ENCODE measurements at places on chromosomes 7 and 10.

- DNase-seq = no peak
Measured at GRCh38 chr7:135285547-135286233, 52.1 kb downstream of the STRA8 start.

- DNase-seq = no peak
Measured at GRCh38 chr10:92702301-92702916, 12.7 kb downstream of the HHEX start.

GRCh38 chr7:67655168-67655567 lies 658.5 kb downstream of the TYW1 start:
- DNase-seq = no peak

- no peak for DNase-seq
Measured at GRCh38 chr10:106661767-106662140, 502.8 kb downstream of the SORCS1 start.

GRCh38 chr10:31383810-31384588 lies 65.0 kb downstream of the ZEB1 start:
- no peak for DNase-seq

GRCh38 chr7:100124301-100125230 lies 2.2 kb upstream of the MBLAC1 start:
- no peak for DNase-seq

DNA sequence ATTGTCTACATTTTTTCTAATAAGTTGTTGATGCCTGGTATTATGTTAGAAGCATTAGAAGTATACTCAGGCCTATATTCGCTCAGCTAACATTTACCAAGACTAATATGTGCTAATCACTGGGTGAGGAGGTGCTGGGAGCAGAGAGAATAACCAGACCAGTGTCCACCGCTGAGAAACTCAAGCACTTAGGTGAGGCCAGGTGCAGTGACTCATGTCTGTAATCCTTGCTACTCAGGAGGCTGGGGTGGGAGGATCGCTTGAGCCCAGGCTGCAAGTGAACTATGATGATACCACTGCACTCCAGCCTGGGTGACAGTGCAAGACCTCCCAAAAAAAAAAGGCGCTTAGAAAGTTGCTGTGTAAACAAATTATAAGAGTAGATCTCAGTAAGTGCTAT lies 182.2 kb upstream of the AOAH start:
- no peak for DNase-seq

- no peak for DNase-seq
Measured at GRCh38 chr10:68735119-68735518, 14.1 kb downstream of the CCAR1 start.

GRCh38 chr10:122348512-122348911 lies 26.0 kb upstream of the PLEKHA1 start:
- no peak for DNase-seq

- DNase-seq = no peak
Measured at GRCh38 chr7:33883671-33883965, 21.7 kb upstream of the BMPER start.

DNA sequence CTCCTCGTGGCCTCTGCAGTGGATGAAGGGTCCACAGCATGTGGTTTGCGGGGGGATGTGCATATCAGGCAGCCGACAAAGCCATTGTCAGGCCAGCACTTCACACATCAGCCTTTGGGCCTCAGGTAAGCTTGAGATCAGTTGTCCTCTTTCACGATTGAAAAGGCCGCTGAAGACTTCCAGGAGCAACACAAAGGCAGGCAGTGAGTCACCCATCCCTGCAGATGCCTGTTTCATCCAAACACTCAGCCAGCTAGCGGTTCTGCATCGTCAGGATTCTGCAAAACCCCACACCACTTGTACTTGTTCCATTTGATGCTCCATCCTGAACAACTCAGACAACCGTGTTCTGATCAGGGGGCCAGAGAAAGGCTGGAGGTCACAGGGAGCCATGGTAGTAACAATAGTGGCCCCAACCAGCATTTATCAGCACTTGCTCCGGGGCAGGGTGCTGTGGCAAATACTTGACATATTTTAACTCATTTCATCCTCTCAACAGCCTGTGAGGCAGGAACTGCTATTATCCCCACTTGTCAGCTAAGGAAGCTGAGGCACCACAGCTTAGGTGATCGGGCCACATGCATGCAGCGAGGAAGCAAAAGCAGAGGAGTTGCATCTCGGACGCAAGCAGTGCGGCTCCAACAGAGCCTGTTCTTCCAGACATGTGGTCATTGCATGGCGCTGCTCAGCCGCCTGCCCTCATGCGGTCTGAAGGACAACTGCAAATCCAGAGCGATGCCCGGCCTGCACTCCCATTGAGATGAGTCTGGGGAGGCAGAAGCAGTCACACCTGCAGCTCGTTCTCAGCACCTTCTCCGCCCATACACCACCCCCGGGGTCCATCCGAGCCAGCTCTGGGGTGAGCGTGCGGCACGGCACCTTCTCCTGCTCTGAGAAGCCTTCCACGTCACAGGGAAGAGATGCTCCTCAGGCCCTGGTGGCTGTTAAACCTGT lies 144.9 kb downstream of the PAXIP1 start:
- no peak for DNase-seq

- DNase-seq = no peak
Measured at GRCh38 chr7:121406944-121407343, 10.8 kb upstream of the FAM3C start.

DNA sequence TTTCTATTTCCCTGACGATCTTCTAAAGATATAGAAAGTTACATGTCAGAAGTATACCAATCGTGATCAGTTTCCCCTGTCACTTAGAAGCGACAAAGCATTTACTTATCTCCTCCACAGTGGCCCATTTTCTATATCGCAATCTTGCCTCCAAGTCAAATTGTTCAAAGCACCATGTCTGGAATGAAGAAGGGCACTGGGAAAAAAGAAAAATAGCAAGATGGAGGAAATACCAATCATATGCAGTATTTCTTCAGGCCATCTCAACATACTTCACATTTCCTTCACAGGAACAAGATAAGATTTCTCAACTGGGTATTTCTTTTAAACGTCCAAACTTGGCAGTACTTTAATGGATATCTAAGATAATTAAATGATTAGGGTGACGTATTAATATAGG lies 63.3 kb upstream of the IL6 start:
- no peak for DNase-seq

- DNase-seq = no peak
Measured at GRCh38 chr7:100583132-100584053, 2.5 kb downstream of the LRCH4 start.

DNA sequence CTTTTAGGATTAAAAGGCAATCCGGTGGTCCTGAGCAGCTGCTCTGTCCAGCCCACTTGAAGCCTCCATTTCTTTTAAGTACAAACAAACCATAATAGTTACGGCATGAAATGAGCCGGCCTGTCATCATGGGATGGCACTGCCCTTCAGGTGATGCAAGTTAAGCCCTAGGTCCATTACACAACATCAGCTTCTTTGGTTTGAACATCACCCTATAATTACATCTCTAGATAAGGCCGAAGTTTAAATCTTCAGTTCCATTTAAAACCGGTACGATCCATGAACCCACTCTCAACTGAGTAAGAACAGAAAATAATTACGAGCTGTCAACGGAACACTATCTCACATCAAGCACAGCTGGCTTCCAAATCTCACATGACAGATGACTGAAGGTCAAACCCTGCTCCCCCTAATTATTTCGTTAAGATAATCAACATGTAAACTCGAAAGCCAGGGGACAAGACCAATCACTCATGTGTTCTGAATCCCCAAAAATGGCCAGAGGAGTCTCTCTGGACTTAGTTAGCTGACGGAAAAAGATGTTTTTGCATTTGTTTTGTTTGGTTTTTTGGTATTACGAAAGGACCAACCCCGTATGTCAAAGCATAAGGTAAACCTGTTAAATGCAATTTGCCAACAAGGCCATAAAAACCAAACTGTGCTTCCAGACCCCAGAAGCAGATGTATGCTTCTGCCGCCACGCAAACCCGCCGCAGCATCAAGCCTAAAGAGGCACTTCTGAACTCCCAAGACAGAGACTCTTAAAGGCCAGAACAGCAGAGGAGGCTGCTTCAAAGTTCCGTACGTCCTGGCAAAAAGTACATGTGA lies 10.8 kb downstream of the GNA12 start:
- no peak for DNase-seq

DNA sequence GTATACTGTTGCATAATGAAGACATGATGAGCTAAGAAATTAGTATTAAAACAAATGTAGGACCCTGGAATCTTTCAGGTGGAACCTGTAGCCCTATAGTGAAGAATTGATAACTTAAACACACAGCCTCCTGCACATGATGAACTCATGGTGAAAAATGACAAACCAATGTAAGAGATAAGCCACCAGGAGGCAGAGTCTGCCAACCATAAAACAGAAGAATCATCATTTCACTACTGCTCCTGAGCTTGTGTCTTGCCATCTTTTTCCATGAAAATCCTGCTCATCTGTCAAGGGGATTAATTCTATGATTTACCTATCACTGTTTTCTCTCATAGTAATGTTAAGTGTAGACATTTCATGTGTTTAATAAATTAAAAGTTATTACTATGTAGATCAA lies 363.9 kb downstream of the MALRD1 start:
- DNase-seq = no peak

GRCh38 chr10:82378146-82378545 lies 503.2 kb downstream of the NRG3 start:
- DNase-seq = no peak

DNA sequence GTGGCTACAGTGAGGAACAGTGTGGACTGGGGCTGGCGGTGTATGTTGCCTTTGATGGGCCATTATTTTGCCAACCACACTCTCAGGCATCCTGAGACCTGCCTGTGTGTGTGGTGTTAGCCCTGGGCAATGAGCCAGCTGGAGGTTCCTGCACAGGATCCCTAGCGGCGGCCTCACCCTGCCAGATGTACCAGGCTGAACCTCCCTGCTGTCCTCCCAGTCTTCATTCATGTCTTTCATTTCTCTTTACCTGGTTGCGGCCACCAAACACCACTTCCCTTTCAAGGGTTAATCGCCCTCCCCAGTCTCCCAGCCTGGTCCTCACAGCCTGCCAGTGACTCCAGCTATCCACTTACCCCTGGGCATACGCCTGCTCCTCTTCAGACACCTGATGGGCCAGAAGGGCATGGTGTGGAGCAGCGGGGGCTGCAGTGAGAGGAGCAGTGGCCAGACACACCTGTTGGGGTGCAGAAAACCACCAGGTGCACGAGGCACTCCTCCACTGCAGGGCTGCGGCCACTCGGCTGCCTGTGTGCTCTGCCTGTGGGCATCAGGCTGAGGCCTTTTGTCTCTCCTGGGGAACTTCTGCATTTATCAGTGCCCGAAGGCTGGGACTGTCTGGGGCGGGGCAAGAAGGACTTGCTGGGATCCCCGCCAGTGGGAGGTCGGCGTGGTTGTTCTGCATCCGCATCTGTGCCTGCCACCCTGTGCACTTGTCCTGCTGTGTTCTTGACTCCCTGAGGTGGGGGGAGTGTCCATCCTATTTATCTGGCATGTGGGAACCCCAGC lies 111.6 kb downstream of the ARHGAP22 start:
- no peak for DNase-seq

DNA sequence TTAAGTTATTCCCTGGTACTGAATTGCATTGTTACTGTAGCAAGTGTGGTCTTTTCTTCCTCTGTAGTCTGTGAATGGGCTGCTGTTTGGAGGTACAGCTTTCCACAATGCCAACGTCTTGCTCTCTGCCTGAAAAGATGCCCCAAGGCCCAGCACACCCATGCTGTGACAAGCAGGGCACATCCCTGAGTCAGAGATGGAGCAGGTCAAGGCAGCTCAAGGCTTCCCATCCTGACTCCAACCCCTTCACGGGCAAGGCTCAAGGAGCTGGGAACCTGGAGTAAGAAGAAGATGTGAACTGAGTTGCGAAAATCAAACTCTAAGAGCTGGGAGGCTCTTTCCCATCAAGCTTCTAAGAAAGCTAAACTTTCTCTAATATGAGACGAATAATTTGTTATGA lies 27.2 kb downstream of the SVIL start:
- no peak for DNase-seq

- DNase-seq = no peak
Measured at GRCh38 chr10:131724891-131725580, 175.8 kb upstream of the PPP2R2D start.

DNA sequence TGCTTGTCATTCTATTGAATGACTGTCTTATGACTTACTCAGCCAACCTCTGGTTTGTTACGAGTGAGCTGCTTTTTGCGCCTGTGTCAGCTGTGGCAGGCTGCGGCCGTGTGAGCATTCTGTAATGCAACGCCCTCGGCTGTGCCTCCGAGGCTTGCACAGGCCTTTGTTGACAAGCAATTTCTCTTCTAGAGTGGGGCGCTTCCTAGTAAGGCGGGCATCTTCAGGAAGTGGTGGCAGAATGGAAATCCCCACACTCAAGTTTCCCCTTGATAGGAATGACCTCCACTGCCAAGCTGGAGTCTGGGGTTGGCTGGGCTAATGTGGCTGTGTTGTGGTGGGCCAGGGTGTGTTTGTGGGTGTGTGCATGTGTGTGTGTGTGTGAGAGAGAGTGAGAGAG lies 20.2 kb upstream of the TMEM178B start:
- DNase-seq = no peak

DNA sequence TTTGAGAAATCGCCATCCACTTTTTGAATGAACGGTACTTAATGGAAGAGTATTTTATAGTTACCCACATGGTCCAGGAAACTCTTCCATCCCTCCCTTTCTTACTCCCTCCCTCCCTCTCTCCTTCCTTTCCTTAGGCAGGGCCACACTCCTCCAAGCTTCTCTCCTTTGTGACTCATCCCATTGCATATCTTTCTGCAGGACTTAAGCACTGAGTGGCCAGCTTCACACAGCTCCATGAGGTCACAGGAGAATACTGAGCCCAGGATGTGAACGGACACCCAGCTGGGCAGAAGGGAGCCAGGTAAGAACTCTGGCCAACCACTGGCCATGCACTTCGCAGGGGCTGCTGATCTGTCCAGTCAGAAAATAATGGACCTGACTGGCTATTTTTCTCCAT lies 189.7 kb upstream of the ADCY1 start:
- no peak for DNase-seq

- no peak for DNase-seq
Measured at GRCh38 chr7:16609842-16610450, 35.6 kb downstream of the ANKMY2 start.

- no peak for DNase-seq
Measured at GRCh38 chr10:98610301-98610700, 163.6 kb upstream of the HPS1 start.

DNA sequence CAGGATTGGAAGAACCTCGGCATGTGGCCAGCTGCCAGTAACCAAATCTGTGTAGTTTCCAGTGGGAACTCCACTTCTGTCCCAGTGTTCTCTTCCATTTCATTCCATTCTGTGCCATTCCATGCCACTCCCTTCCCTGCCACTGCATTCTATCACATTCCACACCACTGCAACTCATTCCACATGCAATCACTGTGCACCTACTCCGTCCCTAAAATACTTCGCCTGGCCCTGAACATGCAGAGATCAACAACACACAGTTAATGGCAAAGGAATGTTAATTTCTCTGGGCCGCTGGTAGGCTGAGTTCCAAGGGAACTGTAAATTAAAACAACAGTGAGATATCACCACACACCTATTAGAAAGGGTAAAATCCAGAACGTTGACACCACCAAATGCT lies 64.8 kb downstream of the AKR1B1 start:
- DNase-seq = no peak

GRCh38 chr7:94612661-94613060 lies 43.3 kb downstream of the SGCE start:
- DNase-seq = no peak
